ENCODE measurements at places on chromosomes 7 and 10.

DNA sequence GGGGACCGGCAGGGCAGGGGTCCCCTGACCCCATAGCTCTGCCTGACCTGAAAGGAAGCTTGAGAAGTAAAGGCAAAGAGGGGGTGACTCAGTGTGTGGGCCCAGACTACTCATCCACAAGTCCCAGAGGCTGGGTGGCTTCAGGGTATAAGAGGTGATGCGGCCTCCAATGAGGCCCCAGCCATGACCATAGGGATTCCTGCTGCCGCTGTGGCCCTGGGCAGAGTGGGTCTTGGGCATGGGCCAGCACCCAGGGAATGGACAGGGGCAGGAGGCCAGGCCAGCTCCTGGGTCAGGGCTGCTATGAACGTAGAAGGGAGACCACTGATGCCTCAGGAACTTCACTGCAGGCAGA is 64.4 kb upstream of the EBF3 start:
- no peak for DNase-seq

DNA sequence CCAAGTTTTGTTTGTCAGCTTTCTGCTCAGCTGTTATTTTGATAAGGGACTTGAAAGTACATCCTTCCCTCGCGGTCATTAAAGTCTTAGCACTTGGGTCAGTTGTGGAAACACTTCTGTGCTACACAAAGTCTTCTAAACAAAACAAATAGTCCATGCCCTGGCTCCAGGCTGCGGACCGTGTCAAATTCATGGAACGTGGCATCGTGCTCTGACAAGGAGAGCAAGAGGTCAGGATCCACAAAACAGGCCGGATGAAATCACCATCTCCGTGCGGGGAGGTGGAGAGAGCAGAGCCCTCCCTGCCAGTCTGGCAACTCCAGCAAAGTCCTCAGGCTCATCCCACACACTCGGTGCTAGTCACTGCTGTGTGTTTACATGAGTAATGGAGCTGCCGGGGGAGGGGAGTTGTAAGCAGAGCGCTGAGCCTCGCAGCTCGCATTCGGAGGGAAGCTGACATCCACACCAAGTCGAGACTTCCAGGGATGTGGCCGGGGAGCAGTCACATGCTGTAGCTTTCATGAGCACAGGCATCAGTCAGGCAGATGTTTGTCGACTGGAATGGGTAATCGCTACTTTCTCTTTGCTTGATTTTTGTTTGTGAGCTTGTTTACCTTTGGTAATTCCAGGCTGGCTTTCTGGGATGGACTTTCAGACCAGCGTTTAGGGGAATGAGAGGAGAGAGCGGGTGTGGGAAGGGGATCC is 147.6 kb downstream of the ARID5B start:
- peak; percentile 36 for DNase-seq

GRCh38 chr10:95214793-95215192 is 20.8 kb downstream of the ACSM6 start:
- no peak for DNase-seq

- DNase-seq = no peak
Measured at GRCh38 chr10:49734676-49735075, 27.4 kb downstream of the OGDHL start.

GRCh38 chr10:8034466-8035005 is 20.0 kb upstream of the GATA3 start:
- no peak for DNase-seq

DNA sequence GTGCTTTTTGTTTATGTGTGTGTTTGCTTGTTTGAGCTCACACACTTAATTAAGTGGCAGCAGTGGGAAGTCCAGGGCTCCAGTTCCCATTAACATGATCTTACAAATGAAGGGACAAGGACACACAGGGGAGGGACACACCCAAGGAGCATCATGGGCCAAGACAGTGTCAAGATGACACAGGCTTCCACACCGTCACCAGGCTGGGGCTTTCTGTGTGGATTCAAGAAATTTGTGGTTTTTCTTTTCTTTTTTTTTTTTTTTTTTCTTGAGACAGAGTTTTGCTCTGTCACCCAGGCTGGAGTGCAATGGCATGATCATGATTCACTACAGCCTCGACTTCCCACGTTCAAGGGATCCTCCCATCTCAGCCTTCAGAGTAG is 173.6 kb downstream of the KIAA1217 start:
- DNase-seq = no peak

DNA sequence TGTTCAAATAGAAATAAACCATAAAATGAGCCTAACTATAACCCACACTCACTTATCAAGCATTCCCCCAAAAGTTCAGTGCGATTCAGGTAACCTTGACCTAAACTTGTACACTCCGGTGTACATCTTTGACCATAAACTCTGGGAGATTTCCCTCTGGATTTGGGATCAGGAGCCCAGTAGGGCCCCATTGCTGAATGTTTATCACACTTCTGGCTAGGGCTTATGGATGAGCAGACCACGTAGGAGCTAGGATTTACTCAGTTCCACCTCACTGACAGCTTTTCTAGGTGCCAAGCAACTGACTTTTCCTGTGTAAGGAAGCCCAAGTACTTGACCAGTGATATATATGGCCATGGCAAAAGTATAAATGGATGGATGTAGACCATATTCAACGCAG is 113.7 kb downstream of the SVOPL start:
- DNase-seq = no peak

DNA sequence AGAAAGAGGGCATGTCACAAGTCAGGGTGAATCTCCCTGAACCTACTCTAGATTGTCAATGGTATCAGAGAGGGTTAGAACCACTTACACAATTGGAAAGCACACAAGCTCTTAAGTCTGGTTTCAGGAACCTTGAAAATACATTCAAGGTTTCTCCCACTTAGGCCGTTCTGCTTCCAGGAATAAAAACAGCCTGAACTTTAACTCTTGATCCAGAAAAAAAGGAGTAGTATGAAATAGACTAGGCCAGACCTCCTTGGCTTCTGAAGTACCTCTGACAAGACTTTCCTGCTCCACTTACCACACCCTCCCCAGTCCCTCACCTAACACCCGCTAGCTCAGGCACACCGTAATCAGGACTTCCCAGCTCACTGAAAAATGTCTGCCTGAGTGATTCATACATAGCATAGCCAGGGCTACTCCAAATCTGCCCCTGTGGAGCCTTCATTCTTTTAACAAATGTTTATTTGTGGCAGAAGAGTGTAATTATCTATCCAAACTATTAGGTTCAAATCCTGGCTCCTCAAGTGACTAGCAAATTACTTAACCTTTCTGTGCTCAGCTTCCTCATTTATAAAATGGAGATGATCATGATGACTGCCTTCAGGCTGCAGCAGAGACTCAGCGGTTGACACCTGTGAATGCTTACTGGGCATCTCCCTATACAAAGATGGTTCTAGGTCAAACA is 30.3 kb upstream of the IL6 start:
- DNase-seq = no peak

GRCh38 chr7:151137076-151137675 is 30.3 kb downstream of the GBX1 start:
- DNase-seq = no peak

DNA sequence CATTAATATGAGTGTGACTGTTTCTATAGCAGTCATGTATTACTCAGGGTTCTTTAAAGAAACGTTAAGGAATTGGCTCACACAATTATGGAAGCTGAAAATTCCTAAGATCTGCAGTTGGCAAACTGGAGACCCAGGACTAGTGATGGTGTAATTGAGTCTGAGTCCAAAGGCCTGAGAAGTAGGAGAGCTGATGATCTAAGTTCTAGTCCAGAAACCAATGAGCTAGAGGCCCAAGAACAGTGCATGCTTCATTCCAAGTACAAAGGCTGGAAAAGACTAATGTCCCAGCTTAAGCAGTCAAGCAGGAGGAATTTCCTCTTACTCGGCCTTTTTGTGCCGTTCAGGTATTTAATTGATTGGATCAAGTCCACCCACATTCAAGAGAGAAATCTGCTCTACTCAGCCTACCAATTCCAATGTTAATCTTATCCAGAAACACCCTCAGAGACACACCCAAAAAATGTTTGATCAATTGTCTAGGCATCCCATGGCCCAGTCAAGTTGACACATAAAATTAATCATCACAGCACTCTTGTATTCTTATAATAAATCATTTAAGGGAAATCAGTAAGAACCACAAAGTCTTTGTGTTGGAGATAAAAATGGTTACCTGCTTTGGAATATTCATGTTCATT is 312.1 kb downstream of the PRKG1 start:
- DNase-seq = no peak

- no peak for DNase-seq
Measured at GRCh38 chr10:29056729-29057128, 232.1 kb upstream of the LYZL1 start.

DNA sequence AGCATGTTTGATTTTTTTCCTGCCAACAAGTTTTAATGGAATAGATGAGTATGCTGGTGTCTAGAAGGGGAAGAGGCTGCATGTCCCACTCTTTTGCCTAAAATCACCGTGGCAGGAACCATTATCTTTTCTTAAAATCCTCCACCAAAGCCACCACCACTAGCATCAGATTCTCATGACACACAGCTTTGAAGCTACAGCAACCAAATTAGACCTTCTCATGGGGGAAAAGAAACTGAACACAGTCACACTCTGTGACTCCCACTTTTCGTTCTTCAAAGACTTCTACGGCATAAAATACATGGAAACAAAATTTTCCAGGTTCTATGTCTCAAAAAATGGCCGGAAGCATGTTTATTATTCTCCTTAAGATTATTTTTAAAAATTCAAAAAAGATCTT is 81.8 kb downstream of the SGMS1 start:
- DNase-seq = no peak

- peak; percentile 68 for DNase-seq
Measured at GRCh38 chr7:100875356-100875751, 451 bp downstream of the SRRT start.

DNA sequence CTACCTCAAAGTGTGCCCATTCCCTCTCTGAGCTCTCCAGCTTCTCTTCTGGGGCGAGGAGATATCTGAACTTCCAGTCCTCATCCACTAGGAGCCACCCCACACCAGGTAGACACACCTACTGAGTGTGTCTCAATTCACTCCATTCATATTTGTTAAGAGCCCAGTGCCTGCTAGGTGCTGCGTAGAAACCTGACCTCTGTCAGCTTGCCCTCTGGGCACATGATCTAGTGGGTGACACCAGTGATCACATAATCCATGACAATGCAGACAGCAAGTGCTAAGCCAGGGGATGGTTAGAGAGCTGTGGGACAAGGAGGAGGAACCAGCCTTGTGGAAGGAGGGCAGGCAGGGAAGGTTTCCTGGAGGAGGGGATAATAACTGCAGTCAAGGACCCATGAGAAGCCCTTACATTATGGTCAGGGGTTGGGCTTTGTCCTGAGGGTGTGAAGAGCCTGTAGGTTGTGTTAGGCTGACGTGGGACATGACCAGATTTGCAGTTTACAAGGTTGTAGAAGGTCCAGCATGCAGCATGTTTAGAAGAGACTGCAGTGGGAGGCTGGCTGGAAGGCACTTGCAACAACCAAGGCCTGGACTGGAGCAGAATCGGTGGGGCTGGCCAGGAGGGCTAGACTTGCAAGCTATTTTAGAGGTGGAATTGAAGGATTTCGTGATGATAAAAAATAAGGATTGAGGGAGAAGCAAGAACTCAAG is 81.8 kb downstream of the COL13A1 start:
- no peak for DNase-seq

GRCh38 chr7:29980151-29980550 is 9.4 kb downstream of the SCRN1 start:
- no peak for DNase-seq

DNA sequence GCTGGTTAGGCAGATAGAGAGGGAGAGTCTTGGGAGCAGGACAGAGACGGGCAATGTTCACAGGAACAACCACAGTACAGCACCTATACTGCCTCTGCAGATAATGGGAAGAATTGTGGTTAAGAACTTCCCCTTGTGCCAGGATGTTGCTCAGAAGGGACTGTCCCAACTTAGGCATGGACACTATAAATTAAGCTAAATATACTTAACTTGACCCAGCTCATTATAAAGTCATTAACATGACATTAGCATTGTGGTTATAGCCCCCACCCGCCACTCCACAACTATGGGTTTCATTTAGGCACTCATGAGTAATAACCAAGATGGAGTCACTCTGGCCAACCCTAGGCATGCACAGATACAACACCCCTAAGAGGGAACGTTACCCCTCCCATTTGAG is 310.9 kb upstream of the NRG3 start:
- peak; percentile 31 for DNase-seq

GRCh38 chr7:142438235-142438922 is 180.5 kb upstream of the PRSS58 start:
- DNase-seq = peak; percentile 82

DNA sequence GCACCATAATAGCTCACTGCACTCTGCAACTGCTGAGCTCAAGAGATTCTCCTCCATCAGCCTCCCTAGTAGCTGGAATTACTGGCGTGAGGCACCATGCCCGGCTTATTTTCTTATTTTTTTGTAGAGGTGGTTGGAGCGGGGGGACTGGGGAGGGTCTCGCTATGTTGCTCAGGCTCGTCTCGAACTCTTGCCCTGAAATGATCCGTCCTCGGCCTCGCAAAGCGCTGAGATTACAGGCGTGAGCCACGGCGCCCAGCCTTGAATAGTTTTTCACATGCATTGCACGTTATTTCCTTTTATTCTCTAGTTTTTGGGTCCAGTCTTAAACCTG is 526 bp upstream of the LAMTOR4 start:
- DNase-seq = no peak

DNA sequence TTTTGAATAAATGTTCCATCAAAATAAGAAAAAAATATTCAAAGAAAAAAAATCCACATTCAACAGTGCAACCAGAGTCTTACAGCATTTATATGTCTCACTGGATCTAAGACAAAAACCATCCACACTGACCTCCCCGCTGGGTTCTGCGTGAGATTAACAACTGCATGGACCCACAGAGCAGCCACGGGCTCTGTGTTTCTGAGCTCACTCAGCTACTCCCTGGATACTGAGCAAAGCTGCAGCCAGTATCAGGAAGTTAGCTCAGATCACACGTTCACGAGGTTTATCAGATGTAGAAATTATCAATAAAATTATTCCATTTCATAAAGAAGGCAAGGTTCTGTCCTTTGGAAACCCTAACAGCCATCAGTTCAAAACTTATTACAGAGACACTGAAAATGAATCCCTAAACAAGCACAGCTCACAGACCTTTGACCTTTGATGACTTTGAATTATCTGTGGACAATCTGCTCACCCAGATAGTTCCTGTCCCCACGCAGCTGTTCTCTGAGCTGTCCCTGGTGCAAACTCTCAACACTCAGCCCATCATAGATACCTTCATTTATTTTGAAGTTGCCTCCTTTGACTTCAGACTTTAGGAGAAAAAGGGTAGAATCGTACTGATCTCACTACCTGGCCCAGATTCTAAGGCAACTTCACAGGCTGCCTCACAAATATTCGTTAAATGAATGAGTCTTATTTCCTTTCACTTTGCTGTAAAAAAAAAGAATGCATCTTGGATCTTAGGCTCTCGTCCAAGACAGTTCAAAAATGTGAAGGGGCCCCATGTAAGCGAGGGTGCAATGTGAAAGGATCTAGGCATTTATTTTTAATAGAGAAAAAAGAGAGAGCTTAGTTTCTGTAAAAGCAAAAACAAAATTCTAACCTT is 67.7 kb upstream of the SVIL start:
- peak; percentile 17 for DNase-seq

DNA sequence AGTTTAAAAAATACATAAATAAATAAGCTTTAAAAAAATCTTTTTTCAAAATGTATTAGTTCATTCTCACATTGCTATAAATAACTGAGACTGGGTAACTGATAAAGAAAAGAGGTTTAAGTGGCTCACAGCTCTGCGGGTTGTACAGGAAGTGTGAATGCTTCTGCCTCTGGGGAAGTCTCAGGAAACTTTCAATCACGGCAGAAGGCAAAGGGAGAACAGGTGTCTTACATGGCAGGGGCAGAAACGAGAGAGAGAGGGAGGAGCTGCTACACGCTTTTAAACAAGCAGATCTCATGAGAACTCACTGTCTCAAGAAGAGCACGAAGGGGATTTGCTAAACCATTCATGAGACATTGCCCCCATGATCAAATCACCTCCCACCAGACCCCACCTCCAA is 114.6 kb downstream of the DNAJC1 start:
- DNase-seq = no peak
